ENCODE measurements at places on chromosomes 5 and 9.

DNA sequence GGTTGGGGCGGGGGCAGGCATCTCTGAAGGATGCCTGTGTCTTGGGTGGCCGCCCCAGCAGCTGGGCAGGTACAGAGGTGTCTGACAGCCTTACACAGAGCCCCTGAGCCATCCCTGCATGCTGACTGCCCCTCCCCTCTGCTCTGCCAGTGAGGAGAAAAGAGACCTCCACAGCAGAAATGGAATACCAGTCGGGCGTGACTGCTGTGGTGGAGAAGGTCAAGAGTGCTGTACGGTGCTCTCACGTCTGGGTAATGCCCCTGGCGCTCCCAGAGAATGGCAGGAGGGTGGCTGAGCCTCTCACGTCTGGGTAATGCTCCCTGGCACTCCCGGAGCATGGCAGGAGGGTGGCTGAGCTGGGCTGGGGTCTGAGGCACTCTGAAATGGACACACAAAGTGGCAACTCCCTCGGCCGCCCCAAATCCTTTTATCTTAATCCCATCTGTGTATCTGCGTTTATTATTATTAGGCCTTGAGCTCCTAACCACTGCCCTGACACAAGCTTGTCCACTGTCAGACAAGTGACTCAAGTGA, 2.5 kb upstream of the RABL6 start:
- no peak for DNase-seq

DNA sequence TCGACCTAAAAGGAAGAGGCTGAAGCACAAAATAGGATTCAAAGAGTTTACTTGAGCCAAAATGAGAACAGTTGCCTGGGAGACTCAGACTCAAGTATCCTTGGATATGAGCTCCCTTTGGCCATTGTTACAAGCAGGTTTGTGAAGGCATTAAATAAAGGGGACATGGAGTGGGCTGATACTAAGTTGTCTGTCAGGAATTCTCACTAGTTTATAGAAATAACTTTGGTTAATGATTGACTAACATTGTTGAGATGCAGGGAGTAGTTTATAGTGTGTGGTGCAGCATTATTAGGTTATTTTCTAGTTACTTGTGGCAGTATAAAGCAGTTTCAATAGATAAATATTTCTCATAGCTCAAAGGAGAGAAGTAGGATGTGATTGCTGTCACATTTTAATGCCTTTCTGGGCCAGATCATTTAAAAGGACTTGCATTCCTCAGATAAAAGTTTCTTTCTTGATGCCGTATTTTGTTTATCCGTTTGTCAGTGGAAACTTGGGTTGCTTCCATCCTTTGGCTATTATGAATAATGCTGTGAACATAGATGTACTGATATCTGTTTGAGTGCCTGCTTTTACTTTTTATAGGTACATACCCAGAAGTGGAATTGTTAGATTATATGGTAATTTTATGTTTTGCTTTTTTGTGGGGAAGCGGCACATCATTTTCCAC, 9.1 kb downstream of the AP3S1 start:
- no peak for DNase-seq

- no peak for DNase-seq
These were observed 20.4 kb downstream of the GOLPH3 start for GRCh38 chr5:32153723-32154122.

DNA sequence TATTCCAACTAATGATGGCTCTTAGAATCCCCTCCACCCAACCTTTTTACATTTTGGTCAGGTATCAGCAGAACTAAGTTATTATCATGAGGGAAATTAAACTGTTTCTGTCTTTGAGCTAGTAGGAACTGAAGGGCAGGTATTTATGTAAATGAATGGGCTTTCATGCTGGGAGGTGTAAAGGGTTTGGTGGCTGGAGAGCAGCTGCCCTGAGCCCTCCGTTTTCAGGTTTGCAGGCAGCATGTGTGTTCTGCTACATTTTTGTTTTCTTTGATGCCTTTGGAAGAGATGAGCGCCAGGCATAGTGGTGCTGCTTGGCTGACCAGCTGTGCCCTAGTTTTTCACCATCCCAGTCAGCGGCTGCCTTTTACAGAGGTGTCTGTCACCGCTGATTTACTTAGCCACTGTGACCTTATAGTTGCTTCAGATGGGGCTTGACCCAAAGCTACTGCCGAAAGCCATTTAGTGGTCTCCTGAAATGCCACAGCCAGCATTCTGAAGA, 231.9 kb downstream of the MAST4 start:
- DNase-seq, result no peak

DNA sequence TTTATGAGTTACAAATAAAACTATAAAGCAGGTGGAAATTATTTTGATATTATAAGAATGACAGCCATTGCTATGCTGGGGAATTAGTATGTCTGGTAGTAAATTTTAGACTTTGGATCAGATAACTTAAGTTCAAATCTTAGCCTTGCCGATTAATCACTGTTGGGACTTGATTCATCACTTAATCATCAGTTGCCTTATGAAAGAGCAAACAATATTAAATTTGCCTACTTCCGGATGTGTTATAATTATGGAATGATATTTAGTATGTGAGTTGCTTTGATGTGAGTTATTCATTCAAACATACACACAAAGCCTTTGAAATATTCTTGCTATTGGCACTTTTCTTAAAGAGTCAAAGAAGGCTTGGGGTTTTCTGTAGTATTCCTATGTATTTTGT, 717.7 kb downstream of the BRINP1 start:
- DNase-seq, result no peak

DNA sequence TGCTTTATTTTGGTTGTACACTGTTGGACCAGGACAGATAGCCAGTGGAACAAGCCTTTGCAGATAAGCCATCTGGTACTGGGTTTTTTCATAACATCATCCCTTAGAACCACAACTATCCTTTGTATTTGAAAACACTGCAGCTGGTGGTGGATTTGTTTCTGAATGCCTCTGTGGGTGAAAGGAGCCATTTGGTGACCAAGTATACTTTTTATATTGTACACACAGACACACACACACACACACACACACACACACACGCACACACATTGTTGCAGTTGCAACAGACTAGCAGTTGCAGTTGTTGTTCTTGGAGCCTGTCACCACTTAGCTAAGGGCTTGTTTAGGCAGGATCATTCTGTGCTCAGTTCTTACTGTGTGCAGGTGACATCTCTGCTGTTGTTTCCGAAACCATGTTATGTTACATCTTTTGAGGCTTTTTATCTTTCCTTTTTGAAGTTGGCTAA, 22.9 kb upstream of the CAVIN4 start:
- DNase-seq, result no peak

DNA sequence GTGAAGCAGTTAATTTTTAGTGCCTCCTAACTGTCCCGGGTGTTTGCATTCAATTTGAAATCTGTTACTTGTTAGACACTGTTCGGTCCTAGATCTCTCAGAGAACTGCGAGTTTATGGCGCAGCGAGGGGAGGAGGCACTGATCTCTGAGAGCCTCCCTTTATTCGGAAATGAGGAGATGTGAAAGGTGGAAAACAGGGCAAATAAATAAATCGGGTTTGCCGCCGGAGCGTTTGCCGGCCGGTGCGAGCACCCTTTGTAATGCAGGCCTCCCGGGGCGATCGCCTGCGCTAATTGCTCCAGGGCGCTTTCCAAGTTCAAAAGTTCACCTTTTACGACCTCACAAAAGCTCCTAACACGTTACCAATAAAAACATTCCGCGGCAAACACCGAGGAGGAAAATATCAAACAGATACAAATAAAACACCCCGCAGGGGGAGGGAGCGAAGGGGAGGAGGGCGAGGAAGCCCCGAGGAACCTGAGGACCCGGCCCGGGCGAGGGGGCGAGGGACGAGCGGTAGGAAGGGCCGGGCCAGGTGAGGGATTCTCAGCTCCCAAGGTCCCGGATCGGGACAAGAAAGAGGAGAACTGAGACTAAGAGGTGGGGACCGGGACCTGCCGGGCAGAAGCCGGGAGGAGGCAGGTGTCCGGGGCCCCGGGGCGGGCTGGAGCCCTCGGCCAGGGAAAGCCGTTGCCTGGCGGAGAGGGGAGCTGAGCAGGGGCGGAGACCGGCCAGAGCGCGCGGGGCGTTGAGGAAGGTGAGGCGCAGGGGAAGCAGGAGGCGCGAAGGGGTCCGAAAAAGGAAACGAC, 1.4 kb downstream of the NR6A1 start:
- no peak for DNase-seq

GRCh38 chr9:115115117-115115880, 2.7 kb downstream of the TNC start:
- DNase-seq, result no peak

- DNase-seq, result no peak
These were observed 443.5 kb upstream of the CDH6 start for GRCh38 chr5:30749971-30750370.

DNA sequence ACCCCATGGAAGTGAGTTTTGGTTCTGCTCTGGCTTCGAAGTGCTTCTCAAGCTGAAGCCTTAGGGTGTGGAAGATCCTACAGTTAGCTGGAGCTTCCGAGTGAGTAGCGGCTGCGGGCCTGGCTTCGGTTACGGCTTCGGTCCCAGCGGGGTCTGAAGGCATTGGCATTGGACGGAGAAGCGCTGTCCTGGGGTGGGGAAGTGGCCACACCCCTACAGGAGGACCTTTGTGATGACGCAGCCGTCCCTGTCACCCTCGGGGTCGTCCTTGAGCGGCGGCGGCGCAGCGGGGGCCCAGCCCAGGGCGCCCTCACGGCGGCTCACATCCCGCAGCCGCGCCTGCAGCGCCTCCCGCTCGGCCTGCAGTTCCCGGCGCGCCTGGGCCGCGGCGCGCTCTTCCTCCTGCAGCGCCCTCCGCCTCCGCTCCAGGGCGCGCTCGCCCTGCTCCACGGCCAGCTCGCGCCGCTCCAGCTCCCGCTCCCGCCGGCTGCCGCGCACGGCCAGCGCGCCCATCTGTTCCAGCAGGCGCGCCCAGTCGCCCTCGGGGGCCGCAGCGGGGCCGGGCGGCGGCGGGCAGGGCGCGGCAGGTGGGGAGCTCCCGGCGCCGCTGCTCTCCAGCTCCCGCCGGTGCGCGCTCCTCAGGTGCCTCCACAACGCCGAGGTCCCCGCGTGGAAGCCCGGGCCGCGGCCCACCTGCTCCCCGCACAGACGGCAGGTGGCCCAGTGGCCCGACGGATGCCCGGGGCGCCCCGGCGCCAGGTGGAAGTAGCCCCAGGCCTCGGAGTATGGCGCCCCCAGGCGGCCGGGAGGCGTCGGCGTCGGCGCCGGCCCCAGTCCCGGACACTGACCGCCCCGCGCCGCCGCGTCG, 9.9 kb downstream of the ZBED3 start:
- no peak for DNase-seq

DNA sequence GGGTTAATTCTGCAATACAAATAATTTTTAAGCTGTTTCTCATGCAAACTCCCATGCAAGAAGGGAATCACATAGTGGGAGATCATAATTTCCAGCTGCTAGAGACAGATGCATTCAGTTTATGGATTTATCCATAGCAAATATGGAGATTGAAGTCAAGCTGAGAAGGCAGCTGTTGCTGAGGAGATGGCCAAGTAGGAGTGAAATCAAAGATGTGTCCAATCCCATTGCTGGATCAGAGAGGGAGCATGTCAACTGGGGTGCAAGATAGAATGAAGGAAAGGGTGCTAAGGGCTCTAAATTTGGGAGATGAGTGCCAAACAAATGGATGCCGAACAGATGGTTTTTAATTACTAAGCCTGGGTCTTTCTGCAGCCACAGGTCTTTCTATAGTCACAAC, 504.5 kb downstream of the NFIB start:
- no peak for DNase-seq

- no peak for DNase-seq
These were observed 493.0 kb downstream of the AGTPBP1 start for GRCh38 chr9:85248514-85249312.

GRCh38 chr5:73387601-73388305, 60.8 kb downstream of the FOXD1 start:
- DNase-seq, result no peak

DNA sequence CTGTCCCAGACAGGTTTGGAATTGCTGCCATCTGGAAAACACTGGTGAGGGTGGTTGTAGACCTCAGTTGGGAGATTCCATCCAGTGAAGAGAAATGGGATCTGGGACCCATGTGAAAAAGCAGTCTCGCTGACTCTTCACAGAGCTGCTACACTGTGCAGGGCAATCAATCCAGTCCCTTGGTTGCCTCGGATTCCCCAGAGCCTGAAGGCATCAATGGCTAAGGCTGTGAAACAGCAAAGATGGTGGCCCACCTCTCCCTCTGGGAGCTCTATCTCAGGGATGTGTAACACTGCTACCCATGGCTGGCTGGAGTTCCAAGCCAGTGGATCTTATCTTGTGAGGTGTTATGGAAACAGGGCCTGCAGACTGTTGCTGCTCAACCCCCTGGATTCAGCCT, 256.1 kb downstream of the TMEM38B start:
- no peak for DNase-seq

DNA sequence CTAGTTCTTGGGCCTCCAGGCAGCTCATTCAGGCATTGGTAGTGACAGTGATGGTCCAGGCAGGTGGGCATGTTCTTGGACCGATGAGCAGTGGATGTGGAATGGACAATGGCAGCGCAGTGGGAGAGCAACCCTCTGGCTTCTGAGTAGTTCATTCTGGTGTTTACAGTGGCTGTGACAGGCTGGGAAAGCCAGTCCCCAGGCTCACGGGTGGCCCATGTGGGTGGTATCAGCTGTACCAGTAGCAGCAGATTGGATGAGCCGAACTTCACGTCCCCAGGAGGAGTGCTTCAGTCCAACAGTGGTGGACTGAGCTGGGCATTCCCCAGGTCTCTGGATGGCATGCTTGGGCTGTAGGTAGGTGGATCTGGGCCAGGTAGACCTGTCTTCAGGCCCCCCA, 515.6 kb upstream of the ACO1 start:
- no peak for DNase-seq

DNA sequence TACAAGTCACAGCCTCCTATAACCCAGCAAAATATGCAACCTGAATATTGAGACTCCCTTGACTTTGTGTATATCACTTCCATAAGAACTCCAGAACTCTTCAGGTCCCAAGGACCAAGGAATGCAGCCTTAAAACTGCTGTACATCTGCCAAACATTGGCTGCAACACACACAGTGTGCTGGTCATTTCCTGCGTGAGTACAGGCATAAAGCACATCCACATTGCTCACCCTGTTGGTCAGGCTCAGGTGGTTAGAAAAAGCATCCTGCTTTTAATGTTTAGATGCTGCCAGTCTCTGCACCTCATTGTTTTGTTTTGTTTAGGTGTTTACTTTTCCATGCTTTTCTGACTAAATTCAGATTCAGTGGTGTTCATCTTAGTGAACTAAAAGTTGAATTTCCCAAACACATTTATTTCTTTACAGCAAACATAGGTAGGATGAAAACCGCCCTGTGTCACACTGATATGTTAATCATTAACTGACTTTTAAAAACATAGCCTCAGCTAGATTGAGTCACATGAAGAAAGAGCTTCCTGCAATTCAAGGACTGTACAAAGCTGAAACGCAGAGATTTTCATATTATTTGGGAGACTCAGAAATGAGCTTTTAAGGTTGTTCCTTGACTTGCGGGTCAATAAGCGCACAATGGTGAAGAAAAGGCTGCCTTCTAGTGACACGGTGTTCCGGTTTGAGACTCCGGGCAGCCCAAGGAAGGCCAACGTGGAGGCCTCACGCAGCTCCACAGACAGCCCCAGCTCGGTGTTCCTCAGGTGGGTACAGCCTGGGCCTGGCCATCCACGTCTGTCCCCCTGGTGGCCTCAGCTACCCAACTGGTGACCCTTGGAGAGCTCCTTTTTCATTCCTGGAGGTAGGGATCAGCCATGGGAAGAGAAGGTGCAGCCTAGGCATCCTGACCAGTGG, 52.2 kb upstream of the GRAMD2B start:
- no peak for DNase-seq
